Activated CD4-positive, alpha-beta T cell treated with anti-CD3 and anti-CD28 coated beads, Interleukin-2, amount 50 U/mL, for 24 hours (primary cell): ENCODE measurements at places on chromosomes 3 and 15.

DNA sequence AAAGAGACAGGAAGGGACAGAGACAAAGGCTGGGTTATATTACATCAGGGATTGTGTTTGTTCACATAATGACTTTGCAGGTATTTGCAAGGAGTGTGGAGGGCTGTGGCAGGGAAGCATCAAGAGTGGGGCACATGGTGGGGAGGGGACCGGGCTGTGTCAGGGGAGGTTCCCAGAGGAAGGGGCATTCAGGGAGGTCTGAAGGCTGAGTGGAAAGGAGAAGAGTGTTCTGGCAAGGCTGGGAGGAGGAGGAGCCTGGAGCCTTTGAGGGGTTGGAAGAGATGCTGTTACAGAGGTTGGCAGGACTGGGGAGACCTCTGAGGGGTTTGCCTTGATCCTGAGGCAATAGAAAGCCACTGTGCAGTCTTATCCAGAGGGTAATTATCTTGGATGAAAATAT, 49.4 kb downstream of the EXOG start:
- no peak for DNase-seq

DNA sequence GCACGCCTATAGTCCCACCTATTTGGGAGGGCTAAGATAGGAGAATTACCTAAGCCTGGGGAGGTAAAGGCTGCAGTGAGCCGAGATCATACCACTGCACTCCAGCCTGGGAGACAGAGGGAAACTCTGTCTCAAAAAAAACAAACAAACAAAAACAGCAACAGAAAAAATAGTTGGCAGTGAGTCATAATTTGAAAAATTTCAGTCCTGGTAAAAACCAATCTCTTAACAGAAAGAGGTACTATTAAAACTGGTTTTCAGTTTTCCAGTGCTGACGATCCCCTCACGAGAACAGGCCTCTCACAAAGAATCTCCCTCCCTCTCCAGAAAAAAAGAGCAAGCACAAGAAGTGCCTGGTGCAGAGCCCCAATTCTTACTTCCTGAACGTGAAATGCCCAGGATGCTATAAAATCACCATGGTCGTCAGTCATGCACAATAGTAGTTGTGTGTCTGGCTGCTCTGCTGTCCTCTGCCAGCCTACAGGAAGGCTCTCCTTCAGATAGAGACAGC, 22.8 kb upstream of the MAP4 start:
- no peak for DNase-seq

GRCh38 chr3:52446631-52447511, 2.0 kb upstream of the SEMA3G start:
- DNase-seq = peak; percentile 66

DNA sequence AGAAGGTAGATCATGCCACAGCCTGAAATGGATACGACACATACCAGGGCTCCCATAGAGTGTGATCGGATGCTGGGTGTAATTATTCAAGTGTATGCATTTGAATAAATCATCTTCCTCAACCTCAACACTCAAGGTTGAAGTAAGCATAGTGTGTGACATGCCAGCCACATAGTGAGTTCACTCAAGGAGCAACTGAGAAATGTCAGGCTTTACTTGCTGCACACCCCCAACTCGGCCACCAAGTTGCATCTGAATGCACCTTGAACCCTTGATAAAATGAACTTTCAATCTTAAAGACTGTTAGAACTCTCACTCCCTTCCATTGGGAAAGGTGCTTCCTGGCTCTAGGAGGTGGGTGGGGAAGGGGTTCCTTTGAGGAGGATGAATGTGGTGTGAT, 121.3 kb downstream of the GHSR start:
- DNase-seq = no peak

GRCh38 chr15:42060797-42061196, 33.6 kb downstream of the PLA2G4D start:
- DNase-seq = no peak
